ENCODE measurements at places on chromosomes 7 and 10.

GRCh38 chr10:126568809-126569385 lies 101.6 kb downstream of the C10orf90 start:
- no peak for DNase-seq

GRCh38 chr10:129542589-129542988 lies 75.5 kb downstream of the MGMT start:
- no peak for DNase-seq

DNA sequence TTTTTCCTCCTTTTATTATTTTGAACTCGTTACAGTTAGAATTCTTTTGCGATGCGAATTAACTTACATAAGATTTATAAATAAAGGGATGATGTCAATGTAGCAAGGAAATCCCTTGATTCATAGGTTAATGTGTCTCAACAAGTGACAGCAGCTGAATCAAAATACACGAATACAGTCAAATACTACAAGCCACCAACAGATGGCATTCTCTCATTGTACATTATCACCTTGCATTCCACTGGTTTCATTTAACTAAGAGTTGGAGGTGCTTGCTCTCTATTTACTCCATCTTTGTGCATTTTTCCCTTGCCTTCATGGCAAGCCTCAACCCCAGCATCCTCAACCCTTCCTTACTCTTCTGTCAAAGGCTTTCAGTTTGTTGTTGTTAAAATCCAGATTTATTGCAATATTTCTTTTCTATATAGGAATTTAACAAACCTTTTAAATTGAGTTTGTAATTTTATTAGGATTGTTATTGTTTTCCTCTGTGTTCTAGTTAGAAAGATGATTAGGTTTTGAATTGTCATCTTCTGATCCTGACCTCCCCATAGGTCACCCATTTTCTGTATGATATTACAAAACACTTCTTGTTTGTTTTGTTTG lies 78.3 kb downstream of the SLC25A40 start:
- peak; percentile 88 for DNase-seq

DNA sequence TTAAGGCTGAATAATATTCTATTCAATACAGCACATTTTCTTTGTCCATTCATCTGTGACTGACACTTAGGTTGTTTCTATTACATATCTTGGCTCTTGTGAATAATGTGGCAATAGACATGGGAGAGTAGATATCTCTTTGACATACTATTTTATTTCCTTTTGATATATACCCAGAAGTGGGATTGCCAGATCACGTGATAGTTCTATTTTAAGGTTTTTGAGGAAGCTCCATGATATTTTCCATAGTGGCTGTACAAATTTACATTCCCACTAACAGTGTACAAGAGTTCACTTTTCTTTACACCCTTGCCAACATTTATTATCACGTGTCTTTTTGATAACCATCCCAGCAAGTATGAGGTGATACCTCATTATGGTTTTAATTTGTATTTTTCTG lies 1114.7 kb downstream of the CNTNAP2 start:
- DNase-seq, result no peak

DNA sequence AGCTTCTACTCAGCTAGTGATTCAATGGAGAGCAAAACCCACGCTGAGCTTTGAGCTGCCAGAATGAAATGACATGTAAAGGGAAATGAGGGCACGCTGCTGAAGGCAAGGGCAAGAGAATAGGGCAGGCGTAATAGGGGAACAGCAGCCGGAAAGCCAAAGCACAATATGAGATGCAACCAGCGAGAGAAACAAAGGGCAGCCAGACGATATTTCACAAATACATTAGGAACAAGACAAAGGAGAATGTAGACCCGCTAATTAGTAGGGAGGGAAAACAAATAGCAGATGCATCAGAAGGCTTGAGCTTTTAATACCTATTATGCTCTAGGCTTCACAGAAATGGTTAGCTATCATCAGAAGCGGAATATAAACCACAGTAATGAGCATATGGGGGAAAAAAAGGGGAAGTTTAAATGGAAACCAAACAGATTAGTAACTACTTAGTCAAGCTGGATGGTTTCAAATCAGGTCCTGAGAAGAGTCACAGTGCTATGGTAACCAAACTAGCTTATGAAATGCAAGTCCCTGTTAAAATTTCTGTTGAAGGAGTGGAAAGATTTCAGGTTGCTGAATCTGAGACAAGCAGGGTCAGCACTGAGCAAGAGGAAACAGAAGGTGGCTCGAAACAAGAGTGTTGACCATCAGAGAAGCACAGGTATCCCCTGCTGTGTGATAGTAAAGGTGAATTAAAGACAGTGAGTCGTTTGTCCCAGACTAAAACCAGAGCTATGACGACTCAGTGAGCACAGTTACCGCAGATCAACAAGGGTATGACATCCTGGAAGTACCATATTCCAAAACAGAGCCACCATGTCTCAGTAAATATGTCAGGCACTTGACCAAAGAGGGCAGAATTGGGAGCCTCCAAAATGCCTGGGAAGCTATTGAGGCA lies 496.9 kb upstream of the CELF2 start:
- DNase-seq, result no peak
